Left lung (tissue), 14 donors: ENCODE measurements at places on chromosomes 5 and 9.

GRCh38 chr5:141814064-141814964 is 63.9 kb downstream of the PCDH1 start:
- no peak for DNase-seq

- no peak for DNase-seq
Measured at GRCh38 chr5:116563736-116564308, 10.8 kb downstream of the SEMA6A start.

DNA sequence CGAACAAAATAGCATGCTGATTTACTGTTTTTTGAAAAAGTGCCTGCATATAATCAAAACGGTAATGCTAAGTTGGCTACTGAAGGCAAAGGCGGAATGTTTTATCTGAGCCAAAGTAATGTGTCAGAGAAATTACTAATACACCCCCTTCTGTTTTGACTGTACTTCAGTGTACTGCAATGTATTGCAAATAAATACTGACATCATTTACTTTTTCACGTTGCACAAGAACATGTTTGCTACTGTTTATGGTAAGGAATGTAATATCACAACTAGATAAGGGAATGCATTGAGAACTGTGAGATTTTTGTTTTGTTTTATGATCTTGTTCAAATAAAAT is 813 bp upstream of the AGTPBP1 start:
- no peak for DNase-seq

GRCh38 chr9:93295031-93295430 is 111.1 kb downstream of the WNK2 start:
- DNase-seq: no peak

DNA sequence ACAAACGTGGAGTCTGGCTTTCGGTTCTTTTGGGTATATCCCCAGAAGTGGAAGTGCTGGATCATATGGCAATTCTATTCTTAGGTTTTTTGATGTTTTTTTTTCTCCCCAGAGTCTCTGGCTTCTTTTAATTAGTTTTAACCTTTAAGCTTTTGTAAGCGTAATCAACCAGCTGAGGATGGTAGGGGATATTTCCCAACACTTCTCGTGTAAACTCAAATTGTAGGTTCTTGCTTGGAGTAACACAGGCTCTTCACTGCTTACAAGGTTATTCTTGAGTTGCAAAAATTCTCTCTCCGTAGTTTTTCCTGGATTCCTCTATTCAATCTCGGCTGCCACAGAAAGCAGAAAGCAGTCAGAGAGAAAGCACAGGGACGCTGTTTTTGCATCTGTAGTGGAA is 11.9 kb downstream of the LAMC3 start:
- DNase-seq: no peak

GRCh38 chr5:19314840-19315239 is 673.2 kb downstream of the CDH18 start:
- no peak for DNase-seq

- DNase-seq: no peak
Measured at GRCh38 chr5:36795366-36795765, 81.2 kb upstream of the NIPBL start.

DNA sequence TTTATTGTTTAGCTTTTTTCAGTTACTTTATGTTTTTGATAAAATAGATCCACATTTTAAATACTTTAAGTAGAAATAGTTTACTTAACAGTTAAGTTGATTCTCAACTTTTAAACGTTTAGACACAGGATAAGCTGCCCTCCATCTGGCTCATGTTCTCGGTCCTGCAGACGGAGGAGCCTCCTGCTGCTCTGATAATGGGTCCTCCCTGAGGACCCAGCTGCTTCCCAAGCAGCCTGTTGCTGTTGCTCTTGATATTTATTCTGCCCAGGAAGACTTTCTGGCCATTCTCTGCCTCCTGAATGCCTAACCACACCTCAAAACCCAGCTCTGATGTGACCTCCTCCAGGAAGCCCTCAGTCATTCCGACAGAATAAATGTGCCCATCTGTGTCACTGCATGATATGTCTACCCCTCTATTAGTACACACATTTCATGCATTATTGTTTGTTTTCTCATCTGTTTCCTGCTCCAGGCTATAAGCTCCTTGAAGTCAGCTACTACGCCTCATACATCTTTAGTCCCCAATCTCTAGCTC is 267.2 kb upstream of the MSX2 start:
- no peak for DNase-seq

GRCh38 chr9:126592461-126592860 is 21.3 kb upstream of the LMX1B start:
- DNase-seq: no peak

GRCh38 chr9:13478639-13479038 is 199.1 kb upstream of the MPDZ start:
- no peak for DNase-seq

DNA sequence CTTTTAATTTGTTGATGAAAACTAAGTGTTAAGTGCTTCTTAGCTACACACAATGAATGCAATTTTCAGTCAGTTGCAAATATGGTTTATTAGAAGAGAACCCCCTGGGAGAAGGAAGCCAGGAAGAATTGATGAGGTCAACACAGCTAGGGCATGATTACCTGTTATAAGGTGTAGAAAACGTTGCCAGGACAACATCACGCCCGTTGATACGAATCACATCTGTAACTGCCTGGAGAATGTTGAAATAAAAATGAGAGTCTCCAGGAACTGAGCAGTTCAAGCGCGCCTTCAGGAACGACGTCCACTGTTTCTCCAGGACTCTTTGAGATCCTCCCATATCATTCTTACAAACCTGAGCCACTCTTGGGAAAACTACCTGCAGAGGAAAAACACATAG is 88.0 kb downstream of the SEMA6A start:
- DNase-seq: no peak

- DNase-seq: no peak
Measured at GRCh38 chr9:115985657-115986056, 167.9 kb upstream of the PAPPA start.

- no peak for DNase-seq
Measured at GRCh38 chr5:9104571-9105339, 441.1 kb downstream of the SEMA5A start.

GRCh38 chr9:68416936-68417564 is 60.6 kb downstream of the PGM5 start:
- no peak for DNase-seq

- DNase-seq: no peak
Measured at GRCh38 chr9:133784731-133785561, 46.8 kb upstream of the SARDH start.

- DNase-seq: no peak
Measured at GRCh38 chr9:100269656-100270055, 83.1 kb downstream of the TEX10 start.

GRCh38 chr9:125444166-125444565 is 182.5 kb downstream of the GAPVD1 start:
- no peak for DNase-seq

DNA sequence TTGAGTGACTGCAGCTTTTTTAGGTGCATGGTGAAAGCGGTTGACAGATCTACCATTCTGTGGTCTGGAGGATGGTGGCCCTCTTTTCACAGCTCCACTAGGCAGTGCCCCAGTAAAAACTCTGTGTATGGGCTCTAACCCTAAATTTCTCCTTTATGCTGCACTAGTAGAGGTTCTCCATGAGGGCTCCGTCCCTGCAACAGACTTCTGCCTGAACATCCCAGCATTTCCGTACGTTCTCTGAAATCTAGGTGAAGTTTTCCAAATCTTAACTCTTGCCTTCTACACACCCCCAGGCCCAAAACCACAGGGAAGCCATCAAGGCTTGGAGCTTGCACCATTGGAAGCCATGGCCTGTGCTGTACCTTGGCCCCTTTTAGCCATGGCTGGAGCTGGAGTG is 1898.1 kb upstream of the NUDT12 start:
- no peak for DNase-seq

DNA sequence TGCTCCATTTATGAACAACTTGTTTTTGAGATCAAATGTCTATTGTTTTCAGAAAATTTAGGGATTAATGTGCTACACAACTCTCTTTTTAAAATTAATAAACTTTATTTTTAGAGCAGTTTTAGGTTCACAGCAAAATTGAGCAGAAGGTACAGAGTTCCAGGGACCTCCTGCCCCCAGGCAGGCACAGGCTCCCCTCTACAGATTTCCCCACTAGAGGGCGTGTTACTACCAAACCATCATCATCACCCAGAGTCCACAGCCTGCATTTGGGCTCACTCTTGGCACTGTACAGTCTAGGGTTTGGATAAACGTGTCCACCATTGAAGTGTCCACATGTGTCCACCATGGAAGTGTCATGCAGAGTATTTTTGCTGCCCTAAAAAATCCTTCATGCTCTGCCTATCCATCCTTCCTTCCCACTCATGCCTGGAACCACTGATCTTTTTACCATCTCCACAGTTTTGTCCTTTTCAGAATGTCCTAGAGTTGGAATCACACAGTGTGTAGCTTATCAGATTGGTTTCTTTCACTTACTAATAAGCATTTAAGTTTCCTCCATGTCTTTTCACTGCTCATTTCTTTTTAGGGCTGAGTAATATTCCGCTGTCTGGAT is 61.7 kb downstream of the MRPL36 start:
- DNase-seq: no peak

- DNase-seq: no peak
Measured at GRCh38 chr9:112527959-112528358, 41.3 kb downstream of the KIAA1958 start.

GRCh38 chr9:26462751-26463150 is 429.9 kb downstream of the CAAP1 start:
- DNase-seq: no peak

- no peak for DNase-seq
Measured at GRCh38 chr9:105188746-105189145, 55.7 kb upstream of the SLC44A1 start.

GRCh38 chr9:124443625-124444024 is 6.6 kb upstream of the ADGRD2 start:
- no peak for DNase-seq

- DNase-seq: no peak
Measured at GRCh38 chr9:130327070-130327780, 61.7 kb downstream of the HMCN2 start.

DNA sequence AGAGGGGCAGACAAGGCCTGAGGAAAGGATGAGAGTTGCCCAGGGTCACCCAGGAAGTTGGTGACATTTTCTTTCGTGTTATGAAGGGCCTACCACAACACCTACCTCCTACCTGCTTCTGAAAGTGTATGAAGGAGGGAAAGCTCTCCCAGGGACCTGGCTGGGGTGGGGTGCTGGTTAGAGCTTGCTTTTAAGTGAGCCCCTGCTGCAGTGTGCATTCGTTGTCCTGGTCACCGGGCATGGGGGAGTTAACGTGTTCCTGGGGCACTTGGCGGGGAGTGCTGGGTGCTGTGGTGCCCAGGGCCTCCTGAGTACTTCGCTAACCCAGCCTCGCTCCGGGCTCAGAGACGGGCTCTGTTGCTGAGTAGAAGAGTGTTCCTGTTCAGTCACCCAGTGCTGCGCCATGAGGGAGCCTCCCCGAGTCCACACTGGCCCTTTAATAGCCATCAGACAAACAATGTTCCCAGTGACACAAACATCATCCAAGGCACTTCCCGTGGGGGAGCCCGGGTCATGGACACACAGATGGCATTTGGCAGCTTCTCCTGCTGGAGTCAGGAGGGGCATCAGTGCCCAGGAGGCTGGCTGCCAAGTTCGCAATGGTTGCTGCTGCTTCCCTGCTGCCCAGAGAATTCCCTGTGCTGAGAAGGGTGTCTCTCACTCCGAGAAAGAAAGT is 85.7 kb downstream of the AMBP start:
- DNase-seq: no peak

DNA sequence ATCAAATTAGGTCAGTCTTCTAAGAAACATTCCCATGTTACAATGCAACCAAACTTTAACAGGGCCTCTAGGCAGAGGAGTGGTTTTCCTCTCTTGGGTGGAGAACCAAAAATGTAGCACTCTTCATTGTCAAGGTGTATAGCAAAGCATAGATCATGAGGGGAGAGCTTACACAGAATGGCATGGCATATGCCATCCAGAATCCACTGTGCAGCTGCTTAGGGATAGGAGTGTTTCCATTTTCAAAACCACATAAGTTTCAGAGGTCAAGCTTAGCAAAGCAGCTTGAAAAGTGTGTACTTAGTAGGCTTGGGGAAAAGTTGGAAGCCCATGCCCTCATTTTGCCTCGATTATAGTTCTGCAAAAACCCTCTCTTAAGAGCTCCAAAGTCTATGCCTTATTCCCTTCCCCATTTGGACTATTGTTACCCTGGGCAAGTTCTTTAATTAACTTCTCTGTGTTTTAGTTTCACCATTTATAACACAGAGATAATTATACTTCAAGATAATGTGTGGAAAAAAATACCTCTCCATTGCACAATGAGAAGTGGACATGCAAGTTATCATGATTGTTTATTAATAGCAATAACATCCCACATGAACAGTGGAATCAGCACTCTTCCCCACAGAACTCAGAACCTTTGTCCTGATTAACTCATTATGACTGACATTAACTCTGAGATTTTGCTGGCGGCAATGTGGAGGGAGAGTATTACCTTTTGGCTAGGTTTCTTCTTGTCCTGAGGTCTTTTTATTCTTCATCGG is 398.9 kb upstream of the WWC1 start:
- DNase-seq: no peak

DNA sequence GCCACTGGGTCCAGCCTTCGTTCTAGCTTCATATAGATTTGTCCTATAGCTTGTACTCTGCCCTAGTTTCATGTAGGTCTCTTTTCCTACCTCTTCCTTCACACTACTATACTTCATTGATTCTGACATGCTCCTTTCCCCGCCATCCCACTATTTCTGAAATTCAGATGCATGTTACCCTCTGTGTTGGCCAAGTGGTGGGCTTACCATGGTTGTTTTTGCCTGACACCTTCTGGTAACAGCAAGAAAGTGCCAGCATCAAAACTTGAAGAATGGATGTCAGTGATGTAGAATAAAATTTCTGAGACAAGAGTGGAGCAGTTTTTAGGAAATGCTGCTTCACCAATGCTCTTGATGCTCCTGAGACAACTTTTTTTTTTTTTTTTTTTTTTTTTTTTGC is 19.5 kb upstream of the SERINC5 start:
- DNase-seq: no peak

GRCh38 chr9:112784020-112784785 is 33.6 kb downstream of the SNX30 start:
- no peak for DNase-seq

- DNase-seq: no peak
Measured at GRCh38 chr9:113572076-113572861, 108.7 kb downstream of the RGS3 start.

DNA sequence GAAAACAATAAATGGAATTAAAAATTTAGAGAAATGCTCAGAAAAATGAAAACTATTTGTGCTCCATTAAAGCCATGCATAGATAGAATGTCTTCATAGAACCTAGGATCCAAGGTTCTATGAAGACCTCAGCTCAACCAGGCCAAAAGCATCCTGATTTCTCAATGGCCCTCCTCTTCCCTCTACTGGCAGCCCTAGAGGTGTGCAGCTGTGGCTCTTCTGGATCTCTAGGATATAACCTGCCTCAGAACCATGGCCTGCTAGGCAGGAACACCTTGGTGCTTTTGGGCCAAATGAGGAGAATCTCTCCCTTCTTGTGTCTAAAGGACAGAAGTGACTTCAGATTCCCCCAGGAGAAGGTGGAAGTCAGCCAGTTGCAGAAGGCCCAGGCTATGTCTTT is 15.1 kb downstream of the IFNA1 start:
- DNase-seq: no peak

GRCh38 chr5:169133531-169133930 is 167.4 kb downstream of the SLIT3 start:
- no peak for DNase-seq
